ENCODE measurements at places on chromosomes 4 and X.
A peak's percentile ranks its signal among the peaks of the same experiment; 100 is the strongest.

- peak; percentile 94 for DNase-seq
Measured at GRCh38 chr4:168318266-168318895, at the start of gene DDX60. TSS of gene DDX60 (minus strand) at chr4:168318752. CDS start at chr4:168311259, 7,493 bp downstream.

DNA sequence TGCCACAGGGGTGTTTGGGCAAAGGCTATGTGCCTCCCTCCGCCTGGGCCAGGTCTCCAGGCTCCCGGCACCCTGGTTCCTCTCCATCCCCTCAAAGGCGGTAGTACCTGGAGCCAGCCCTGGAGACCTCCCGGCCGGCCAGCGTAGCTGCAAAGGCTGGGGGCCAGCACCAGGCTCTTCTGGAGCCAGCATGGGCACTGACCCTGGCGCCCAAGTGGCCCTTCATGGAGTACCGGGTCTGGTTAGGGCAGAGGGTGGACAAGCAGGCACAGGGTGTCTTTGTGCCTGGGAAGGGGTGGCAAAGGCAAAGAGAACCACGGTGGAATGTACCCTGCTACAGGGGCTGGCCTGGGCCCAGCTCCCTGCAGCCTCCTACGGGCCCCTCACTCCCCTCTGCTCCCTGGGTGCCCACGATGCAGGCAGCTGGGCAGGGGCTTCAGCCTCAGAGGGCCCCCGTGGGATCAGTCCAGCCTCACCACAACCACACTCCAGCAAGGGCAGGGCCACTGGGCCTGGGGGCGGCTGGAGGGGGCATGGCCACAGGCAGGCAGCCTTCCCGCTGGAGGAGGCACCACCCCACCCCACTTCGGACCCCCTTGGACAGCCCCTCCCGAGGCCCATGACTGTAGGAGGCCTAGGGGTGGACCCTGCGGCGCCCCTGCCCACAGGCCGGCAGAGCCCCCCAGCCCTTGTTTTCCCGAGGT lies 112.9 kb upstream of the NKX1-1 start:
- no peak for DNase-seq

- DNase-seq, result no peak
Measured at GRCh38 chr4:147017081-147017480, 71.4 kb upstream of the TTC29 start.

DNA sequence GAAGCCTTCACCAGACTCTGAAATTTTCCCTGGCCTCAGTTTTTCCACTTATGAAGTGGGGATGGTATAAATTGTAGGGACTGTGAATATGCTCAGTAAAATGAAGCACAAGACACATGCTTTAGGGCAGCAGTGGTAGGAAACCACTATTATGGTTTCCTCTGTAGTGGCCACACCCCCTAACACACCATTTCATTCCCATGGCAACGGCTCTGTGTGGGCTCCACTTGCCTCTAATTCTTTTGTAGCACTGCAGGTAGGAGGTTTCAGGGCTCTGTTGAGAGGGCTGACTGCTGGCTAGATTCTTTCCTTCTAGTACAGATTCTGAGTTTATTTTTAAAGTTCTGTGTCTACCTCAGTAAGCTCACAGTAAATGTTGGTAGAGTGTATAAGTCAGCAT lies 3.5 kb upstream of the VMA21 start:
- peak; percentile 46 for DNase-seq

DNA sequence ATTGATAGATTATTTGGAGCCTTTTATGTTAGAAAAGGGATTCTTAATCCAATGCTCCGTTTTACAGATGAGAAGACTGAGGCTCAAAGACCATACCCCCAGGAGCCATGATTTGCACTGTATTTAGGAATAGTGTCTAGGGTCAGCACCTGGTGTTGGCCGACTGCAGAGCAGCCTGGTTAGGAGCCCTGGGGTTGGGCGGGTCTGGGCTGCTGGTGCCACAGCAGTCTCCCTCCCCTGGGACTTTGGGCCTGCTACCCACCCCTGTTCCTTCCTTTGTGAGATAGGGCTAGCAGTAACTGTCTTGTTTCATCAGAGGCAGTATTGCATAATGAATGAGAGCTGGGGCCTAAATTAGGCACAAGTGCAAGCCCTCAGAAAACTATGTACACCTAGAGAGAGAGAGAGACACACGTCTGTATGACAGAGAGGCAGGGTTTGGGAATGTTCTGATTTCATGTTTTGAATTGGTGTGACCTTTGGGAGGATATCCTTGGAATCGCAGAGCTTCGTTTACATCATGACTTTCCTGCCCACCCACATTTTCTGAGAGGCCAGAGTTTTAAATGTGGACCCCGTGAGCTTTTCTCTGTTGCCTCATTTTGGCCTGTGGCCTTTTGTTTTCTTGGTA lies 111.7 kb downstream of the PTTG2 start:
- no peak for DNase-seq
